ENCODE measurements at places on chromosomes 3 and 15.
A peak's percentile ranks its signal among the peaks of the same experiment; 100 is the strongest.

DNA sequence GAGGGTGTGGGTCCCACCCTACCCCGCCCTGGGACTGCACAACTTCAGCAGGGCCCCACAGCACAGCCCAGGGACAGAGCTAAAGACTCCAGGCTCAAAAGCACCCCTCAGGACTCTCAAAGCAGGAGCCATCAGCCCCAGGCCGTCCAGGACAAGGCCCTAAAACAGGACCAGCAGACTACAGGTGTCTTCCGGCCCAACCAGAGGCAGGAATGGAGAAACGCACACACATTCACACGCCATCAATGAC is 26.1 kb downstream of the ATRIP start:
- DNase-seq, result no peak

DNA sequence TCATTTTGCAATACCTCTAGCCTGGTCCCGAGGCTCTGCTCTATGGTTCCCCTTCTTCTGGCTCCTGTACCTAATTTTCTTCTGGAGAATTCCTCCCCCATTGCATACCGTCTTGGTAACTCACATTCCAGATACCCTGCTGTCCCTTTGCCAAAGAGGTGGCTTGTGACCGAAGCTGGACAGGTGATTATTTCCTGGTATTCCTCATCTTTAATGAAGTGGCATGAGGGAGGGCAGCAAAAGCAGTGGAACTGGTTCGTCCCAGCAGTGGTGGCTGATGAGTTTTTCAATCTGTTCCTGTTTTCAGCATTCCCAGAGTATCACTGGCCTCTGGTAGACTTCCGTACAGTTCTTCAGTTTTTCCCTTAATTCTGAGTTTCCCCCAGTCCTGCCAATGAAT is 186.2 kb upstream of the CADPS start:
- DNase-seq, result no peak

GRCh38 chr3:126955004-126955790 is 27.7 kb upstream of the PLXNA1 start:
- DNase-seq, result no peak

GRCh38 chr3:9649791-9650521 is 651 bp downstream of the MTMR14 start:
- DNase-seq, result peak; percentile 21

GRCh38 chr3:186053954-186054791 is 54.7 kb downstream of the ETV5 start:
- no peak for DNase-seq

All from activated CD4-positive, alpha-beta T cell treated with anti-CD3 and anti-CD28 coated beads, Interleukin-2, amount 10 ng/mL, durations not matched to agents 7 days and 5 days (primary cell).